ENCODE measurements at places on chromosomes 11 and 22.

DNA sequence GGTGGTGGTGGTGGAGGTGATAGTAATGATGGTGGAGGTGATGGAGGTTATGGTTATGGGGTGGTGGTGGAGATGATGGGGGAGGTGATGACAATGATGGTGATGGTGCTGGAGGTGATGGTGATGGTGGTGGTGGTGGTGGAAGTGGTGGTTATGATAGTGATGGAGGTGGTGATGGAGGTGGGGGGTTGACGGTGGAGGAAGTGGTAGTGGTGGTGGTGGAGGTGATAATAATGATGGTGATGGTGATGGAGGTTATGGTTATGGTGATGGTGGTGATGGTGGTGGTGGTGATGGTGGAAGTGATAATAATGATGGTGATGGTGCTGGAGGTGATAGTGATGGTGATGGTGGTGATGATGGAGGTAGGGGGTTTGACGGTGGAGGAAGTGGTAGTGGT, 16.9 kb upstream of the WNT7B start:
- DNase-seq: no peak

DNA sequence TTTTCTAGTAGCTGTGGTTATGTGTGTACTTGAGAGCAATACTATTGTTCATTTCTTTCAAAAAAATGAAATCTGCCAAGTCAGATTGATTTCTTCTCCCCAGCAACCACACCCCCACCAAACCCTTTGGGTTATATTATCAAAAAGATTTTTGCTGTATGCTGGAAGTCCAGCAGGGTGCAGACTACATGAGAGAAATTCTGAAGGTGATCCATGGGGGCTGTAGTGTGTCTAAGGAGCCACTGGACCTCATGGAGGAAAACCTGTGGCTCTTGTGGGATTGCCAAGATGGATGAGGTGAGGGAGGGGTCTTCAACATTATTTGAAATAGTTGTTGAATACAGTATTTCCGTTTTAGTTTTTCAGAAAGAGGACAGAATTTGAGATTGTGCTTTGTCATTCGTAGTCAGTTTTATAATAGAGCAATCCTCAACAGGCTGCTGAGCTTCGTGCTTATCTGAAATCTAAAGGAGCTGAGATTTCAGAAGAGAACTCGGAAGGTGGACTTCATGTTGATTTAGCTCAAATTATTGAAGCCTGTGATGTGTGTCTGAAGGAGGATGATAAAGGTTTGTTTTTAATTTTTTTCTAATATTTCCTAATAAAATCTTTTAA, 3.1 kb downstream of the EIF3M start:
- DNase-seq: no peak

DNA sequence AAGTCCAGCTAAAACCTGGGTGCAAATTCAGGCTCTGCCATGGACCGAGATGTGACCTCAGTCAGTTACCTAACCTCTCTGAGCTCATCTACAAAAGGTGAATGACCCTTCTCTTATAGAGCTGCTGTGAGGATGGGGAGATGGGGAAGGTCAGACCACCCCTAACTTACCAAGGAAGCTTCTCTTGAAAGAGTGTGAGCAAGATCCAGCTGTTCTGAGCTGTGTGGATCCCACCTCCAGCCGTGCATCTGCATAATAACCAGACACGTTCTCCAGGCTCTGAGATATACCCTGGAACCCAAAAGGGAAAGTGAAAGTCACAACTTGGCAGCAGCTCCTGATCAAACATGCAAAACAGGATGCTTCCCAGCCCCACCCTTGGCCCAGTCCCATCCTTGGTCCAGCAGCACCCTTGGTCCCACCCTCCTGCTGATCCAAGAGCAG, at the start of gene APOL3:
Gene APOL3, minus strand, starts transcription at position 257 of the 444 bp plus-strand sequence. CDS start 11,700 bp downstream, outside the sequence.
- DNase-seq: no peak

- no peak for DNase-seq
Observed at GRCh38 chr11:28521075-28521474, 412.9 kb downstream of the METTL15 start.

GRCh38 chr22:47354668-47355387, 592.4 kb downstream of the TBC1D22A start:
- DNase-seq: no peak

GRCh38 chr22:46245511-46245910, 4.6 kb downstream of the CDPF1 start:
- no peak for DNase-seq

GRCh38 chr11:122922893-122923292, 40.3 kb downstream of the JHY start:
- no peak for DNase-seq

DNA sequence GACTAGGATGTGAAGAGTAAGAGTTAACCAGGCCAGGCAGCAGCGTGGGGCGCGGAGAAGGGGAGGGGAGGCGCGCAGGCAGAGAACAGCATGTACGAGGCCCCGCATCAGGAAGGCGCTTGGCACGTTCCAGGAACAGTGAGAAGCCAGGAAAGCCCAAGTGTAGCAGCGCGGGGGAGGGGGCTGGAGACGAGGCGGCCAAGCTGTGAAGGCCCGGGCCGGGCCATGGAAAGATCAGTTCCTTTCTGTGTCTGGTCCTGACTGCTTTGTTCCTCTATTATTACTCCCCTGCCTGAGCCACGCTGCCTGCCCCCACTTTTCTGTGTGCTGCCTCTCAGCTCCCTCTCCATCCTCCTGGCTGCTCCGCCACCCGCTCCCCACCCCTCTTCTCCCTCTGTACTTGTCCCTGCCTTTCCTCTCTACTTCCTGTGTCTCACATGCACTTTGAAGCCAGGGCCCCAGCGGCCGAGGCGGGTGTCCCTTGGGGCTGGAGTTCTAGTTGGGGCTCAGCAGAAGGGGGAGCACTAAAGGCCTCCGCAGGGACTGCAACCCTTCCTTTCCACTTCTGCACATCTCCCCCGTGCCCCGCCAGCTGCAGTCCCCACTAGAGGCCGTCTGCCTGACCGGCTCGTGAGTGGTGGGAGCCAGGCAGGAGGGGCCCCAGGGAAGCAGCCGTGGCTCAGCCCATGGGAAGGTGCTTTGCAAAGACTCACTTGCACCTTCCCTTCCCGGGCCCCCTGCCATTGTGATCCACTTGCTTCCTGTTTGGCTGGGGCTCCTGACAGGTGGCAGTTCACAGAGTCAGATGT, 63.7 kb downstream of the PRDM11 start:
- DNase-seq: no peak

DNA sequence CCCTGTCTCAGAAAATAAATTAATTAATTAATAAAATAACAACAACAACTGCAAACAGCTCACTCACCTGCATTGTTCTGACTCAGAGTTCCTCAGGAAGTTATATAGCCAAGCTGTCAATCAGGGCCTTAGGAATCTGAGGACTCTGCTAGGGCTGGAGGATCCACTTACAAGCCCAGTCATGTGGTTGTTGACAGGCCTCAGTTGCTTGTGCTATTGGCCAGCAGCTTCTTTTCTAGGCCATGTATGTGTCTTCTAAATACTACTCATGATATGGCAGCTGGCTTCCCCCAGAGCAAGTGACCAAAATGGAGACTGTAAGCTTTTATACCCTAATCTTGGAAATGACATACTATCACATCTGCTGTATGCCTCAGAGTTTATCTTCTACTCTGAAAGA, 20.8 kb upstream of the ATP5MG start:
- DNase-seq: no peak

- DNase-seq: no peak
Observed at GRCh38 chr11:110728883-110729282, 16.6 kb upstream of the ARHGAP20 start.

- DNase-seq: no peak
Observed at GRCh38 chr11:112448806-112449205, 188.1 kb upstream of the PLET1 start.

DNA sequence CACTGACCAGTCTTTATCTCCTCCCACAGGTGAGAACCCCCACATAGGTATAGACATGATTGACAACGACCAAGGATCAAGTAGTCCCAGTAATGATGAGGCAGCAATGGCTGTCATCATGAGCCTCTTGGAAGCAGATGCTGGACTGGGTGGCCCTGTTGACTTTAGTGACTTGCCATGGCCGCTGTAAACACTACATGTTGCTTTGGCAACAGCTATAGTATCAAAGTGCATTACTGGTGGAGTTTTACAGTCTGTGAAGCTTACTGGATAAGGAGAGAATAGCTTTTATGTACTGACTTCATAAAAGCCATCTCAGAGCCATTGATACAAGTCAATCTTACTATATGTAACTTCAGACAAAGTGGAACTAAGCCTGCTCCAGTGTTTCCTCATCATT, 76.5 kb downstream of the BTBD10 start:
- DNase-seq: no peak

GRCh38 chr11:47324520-47324919, 28.0 kb downstream of the MYBPC3 start:
- DNase-seq: no peak

DNA sequence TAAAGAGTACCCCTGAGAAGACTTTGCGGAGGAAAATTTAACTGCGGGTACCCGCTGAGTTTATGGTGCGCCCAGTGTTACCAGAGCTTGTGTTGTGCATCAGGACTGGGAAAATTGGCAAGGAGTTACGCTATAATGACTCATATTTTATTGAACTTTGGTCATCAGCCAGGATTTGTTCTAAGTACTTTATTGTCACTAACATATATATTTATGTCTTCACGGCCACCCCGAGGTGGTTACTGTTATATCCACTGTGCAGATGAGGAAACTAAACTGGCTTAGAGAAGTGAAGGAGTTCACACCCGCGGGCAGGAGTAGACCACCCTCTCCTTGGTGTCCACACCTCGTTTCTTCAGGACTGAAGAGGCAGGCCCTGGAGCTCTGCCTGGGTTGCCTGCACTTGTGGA, 667 bp downstream of the ACCS start:
- no peak for DNase-seq

DNA sequence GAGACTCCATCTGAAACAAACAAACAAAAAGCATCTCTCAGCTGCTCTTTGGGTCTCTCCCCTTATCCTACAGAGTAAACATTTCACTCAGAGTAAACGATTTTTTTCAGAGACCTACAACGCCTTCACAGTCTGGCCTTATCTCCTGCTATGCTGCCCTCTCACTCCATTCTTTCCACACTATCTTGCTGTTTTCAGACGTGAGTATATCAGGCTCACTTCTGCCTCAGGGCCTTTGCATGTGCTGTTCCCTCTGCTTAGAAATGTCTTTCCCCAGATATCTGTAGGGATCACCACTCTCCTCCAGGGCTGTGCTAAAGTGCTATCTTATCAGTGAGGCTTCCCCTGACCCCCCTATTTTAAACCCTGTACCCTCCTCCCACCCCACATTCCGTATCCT, 6.5 kb downstream of the RIBC2 start:
- DNase-seq: no peak

GRCh38 chr22:50285568-50286229, 15.5 kb upstream of the MAPK11 start:
- no peak for DNase-seq

DNA sequence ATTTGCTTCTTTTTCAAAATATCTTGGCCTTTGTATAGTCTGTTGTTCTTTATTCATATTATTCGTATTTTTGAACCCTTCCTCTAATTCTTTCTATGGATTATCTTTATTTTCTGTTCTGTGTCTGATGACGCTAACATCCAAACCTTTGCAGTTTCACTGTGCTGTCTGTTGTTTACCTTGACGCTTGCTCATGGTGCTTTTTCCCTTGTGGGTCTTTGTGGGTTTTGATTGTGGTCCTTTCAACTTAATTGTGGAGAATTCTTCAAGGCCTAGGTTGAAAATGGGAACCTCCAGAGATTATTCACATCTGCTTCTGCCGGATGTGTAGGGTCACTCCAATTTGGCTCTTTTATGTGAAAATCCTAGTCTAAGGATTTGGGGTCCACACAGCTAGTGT, 34.6 kb downstream of the PARVG start:
- no peak for DNase-seq

GRCh38 chr11:22244986-22245592, 52.2 kb downstream of the ANO5 start:
- no peak for DNase-seq

DNA sequence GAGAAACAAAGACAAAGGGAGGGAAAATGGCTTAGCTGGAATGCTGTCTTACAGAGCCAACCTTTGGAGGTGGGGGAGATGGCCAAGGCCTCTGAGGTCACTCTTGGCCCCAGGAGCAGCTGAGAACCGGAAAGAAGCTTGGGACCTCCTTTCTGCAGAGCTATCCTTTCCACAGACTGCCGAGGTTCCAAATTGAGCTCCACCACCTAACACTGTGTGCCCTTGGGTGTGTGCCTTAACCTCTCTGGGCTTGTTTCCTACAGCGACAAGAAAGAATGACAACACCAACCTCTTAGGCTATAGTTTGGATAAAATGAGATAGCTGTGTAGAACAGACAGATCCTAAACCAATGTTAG, 23.2 kb downstream of the RTN4RL2 start:
- no peak for DNase-seq

DNA sequence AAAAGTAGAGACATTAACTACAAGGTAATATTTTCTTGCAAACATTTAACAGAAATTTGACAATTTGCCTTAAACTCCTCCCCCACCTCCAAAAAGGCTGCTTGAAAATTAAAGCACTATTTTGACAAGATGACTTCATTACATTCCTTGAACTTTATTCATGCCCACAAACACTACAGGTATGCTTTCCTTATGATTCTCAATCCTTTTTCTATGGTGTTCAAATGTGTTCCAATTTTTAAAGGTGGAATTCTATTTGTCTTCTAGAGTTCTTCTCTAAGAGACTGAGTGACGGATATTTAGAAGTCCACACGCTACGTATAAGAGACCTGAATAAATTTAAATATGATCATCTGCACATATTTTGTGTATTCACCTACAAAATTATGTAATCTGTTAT, 69.4 kb downstream of the MRTFA start:
- DNase-seq: no peak

GRCh38 chr11:110896358-110896757, 184.1 kb upstream of the ARHGAP20 start:
- no peak for DNase-seq

GRCh38 chr11:96744697-96745096, 354.9 kb downstream of the JRKL start:
- DNase-seq: no peak

DNA sequence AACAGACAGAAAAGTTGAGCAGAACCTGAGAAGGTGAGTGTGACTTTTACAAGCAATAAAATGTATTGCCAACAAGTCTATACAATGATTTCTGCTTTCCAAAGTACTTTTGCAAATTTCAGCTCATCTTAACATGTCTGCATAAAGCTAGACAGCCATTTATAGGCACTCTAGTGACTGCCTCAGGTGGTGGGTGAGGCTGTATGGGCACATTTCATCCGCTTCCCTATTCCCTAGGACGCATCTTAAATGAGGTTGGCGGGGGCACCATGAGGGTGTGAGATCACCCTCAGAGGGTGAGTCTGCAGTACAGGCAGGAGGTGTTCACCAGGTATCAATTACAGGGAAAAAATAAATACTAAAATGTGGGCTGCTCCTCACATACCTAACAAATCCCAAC, 110.1 kb downstream of the ETS1 start:
- no peak for DNase-seq

DNA sequence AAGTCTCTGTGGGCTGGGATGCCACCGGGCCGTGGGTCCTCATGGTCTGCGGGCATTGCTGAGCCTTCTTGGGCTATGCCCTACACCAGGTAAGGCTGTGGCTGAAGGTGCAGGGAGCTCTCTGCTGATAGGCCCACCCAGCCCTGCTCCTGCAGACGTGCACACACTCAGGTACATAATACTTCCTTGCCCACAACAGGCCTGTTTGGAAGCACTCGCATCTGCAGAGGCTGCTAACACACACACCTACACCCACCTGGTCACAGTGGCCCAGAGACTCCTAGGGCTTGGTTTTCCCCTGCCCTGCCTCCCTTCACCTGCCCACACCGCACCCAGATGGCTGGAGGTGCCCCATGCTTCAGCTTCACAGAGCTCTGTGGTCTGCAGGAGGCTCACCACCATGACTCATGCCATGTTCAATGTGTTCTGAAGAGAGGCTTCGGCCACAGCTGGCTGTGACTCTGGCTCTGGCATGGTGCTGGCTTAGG, 72.8 kb upstream of the KCNQ1OT1 start:
- no peak for DNase-seq
